ENCODE measurements at places on chromosomes 1 and 21. TPM values are rescaled to one million over a fixed set of nuclear protein-coding genes. Genes with fewer than 3 reads are reported as not detected.

The TSPAN2 gene
- total RNA-seq: 0.91 TPM

DNA sequence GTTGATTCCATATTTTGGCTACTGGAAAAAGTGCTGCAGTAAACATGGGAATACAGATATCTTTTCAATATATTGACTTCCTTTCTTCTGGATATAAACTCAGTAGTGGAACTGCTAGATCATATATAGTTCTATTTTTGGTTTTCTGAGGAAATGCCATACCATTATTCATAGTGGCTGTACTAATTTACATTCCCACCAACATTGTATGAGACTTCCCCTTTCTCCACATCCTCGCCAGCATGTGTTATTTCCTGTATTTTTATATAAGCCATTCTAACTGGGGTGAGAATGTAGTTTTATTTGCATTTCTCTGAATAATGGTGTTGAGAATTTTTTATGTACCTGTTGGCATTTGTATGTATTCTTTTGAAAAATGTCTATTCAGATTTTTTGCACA, 385.2 kb downstream of the NUF2 start:
- no peak overlapping the region for H3K27ac ChIP-seq
- H3K4me3 ChIP-seq: no peak overlapping the region
- no peaks in the 10 kb centered on the region for H3K27me3 ChIP-seq
- no peaks in the 10 kb centered on the region for H3K4me1 ChIP-seq
- no peak for DNase-seq

The CSF3R gene
- total RNA-seq: 0.41 TPM

The TNNT2 gene
- total RNA-seq: not detected

DNA sequence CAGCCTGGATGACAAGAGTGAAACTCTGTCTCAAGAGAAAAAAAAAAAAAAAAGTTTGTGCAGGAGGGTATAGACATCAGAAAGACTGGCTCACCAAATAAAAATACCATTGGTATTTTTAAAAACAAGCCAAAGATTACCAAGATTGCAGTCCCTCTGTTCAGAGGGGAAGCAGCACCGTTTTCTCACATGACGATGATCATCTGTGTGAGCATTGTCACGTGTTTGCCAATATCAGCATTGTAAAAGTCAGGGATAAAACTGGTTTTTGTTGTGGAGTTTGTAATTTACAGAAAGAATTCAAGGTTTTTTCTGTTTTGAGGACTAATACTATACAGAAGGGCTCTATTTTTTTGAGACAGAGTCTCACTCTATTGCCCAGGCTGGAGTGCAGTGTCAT, 26.5 kb downstream of the ZNF362 start:
- peaks cover 6% of the 10 kb centered on the region for H3K36me3 ChIP-seq
- no peaks in the 10 kb centered on the region for H3K27me3 ChIP-seq
- H3K4me3 ChIP-seq: no peak overlapping the region
- DNase-seq: no peak
- H3K27ac ChIP-seq: no peak overlapping the region

- no peaks in the 10 kb centered on the region for H3K27me3 ChIP-seq
- H3K36me3 ChIP-seq: peaks cover 36% of the 10 kb centered on the region
- no peak overlapping the region for H3K27ac ChIP-seq
- H3K4me1 ChIP-seq: peaks cover 10% of the 10 kb centered on the region
- DNase-seq: no peak
These were observed 9.9 kb downstream of the AMPD2 start for GRCh38 chr1:109629372-109630030.

DNA sequence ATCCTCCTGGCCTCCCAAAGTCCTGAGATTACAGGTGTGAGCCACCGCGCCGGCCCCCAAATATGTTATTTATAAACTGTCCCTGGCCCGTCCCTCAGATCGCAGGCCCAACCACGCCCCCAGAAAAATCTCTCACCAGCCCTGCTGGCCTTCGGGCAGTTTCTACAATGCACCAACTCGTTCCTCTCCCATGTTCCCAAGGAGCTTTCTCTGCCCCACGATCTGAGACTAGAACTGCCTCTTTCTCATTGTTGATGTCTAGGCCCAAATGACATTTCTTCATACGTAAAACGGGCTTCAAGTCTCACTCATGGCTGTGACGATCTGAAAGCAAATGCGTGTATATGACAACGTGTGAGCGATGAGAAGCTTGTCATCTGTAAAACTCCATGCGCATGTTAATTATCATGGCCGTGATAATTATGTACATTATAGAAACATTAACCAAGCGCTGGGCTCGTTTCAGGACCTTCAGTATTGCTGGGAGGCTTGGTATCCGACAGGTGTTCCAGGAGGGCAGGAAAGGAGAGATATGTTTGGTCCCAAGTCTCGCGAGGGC, 748 bp upstream of the NIPAL3 start:
- peaks cover 53% of the 10 kb centered on the region for H3K4me1 ChIP-seq
- peaks cover 18% of the 10 kb centered on the region for H3K36me3 ChIP-seq
- H3K4me3 ChIP-seq: peak overlapping the region; percentile 98
- DNase-seq: no peak
- H3K27me3 ChIP-seq: no peaks in the 10 kb centered on the region

GRCh38 chr1:229378586-229379367, 35.9 kb upstream of the CCSAP start:
- H3K4me1 ChIP-seq: no peaks in the 10 kb centered on the region
- DNase-seq: no peak
- H3K4me3 ChIP-seq: no peak overlapping the region

DNA sequence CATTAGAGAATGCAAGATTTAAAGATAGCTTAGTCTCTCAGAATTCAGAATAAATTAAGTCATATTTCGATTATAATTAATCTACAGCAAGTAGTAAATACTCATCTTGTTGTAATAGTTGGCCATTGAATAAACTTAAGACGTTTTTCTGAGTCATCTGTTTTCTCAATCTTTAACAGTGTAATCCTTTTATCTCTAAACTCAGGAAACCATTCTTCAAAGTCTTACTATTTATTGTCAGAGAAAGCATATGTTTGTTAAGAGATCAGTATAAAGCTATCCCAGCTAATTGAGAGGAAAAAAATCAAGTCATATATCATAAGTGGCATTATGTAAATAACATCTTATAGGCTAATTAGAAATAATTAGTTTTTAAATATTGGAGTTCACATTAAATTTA, 201.2 kb upstream of the ADAMTS5 start:
- no peak for DNase-seq
- no peak overlapping the region for H3K4me3 ChIP-seq
- no peaks in the 10 kb centered on the region for H3K27me3 ChIP-seq
- H3K27ac ChIP-seq: no peak overlapping the region

DNA sequence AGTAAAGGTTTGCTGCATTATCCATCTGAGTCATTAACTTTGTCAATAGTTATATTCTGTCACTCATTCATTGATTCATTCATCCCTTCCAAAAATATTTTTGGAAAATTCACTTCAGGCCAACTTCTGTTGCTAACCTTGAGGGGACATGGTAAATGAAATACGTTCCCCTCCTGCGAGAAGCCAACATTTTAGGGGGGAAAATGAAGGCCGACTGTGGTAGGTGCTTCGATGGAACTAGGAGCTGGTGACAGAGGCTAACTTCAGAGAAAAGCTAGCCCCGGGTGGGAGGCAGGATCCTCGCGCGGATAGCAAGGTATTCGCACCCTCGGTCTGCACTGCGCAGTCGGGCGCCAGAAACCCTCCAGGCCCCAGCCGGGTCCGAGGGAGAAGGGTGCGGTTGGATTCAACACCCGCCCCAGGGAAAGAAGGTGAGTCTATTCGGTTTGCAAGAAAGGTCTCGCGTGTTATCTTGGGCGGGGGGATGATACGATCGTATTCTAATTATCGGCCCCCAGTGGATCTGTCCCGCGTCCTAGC, 646 bp upstream of the RRP15 start:
- peaks cover 7% of the 10 kb centered on the region for H3K36me3 ChIP-seq
- peaks cover 32% of the 10 kb centered on the region for H3K4me1 ChIP-seq
- no peak for DNase-seq

DNA sequence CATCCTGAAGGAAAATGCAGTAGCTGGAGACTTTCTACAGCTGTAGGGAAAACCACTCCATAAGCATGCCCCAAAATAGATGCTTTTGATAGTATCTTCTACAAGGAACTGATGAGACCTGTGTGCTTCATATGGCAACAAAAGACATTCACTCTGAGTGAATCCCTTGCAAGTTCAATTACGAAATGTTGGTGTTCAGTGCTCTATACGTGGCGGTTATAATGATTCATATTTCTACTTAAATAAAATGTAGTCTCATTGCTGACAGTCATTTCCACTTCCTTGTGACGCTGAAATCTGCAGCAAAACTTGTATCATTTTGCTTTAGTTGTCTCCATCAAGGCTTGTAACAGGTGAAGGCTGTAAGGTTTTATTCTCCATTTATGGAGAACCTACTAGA, 20.6 kb downstream of the TOR1AIP2 start:
- H3K27me3 ChIP-seq: no peaks in the 10 kb centered on the region
- no peak for DNase-seq
- H3K36me3 ChIP-seq: peaks cover 11% of the 10 kb centered on the region
- no peak overlapping the region for H3K4me3 ChIP-seq
- H3K27ac ChIP-seq: no peak overlapping the region

The KCNE2 gene
- total RNA-seq: not detected

DNA sequence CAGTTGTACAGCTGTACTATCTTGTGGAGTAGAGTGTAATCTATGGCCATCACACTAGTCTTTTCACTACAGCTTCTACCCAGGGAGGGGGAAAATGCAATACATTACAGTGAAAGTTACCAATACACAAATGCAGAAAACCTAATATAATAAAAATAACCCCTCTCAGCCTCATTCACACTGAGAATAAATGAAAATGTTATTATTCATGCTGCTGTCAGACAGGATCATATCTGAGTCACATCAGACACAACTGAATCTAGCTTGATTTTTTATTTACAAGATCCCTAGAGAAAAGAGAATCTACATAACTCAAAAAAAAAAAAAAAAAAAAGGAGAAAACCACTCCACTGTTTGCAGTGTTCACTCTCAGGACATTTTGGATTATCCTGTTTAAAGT, 293.9 kb upstream of the ESRRG start:
- no peaks in the 10 kb centered on the region for H3K27me3 ChIP-seq
- no peak for DNase-seq
- no peaks in the 10 kb centered on the region for H3K36me3 ChIP-seq
- H3K4me3 ChIP-seq: no peak overlapping the region
- H3K27ac ChIP-seq: no peak overlapping the region
- H3K4me1 ChIP-seq: no peaks in the 10 kb centered on the region

DNA sequence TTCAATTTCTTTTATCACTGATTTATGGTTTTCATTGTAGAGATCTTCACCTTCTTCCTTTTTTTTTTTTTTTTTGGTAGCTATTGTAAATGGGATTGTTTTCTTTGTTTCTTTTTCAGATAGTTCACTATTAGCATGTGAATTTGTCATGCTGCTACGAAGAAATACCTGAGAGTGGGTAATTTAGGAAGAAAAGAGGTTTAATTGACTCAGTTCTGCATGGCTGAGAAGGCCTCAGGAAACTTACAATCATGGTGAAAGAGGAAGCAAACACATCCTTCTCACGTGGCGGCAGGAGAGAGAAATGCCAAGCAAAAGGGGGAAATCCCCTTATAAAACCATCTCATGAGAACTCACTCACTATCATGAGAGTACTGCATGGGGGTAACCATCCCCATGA, 66.4 kb downstream of the DAB1 start:
- DNase-seq: no peak
- no peak overlapping the region for H3K27ac ChIP-seq
- peaks cover 2% of the 10 kb centered on the region for H3K27me3 ChIP-seq
- H3K36me3 ChIP-seq: no peaks in the 10 kb centered on the region
- H3K4me3 ChIP-seq: no peak overlapping the region
- no peaks in the 10 kb centered on the region for H3K4me1 ChIP-seq

The H6PD gene
- total RNA-seq: 9.6 TPM

DNA sequence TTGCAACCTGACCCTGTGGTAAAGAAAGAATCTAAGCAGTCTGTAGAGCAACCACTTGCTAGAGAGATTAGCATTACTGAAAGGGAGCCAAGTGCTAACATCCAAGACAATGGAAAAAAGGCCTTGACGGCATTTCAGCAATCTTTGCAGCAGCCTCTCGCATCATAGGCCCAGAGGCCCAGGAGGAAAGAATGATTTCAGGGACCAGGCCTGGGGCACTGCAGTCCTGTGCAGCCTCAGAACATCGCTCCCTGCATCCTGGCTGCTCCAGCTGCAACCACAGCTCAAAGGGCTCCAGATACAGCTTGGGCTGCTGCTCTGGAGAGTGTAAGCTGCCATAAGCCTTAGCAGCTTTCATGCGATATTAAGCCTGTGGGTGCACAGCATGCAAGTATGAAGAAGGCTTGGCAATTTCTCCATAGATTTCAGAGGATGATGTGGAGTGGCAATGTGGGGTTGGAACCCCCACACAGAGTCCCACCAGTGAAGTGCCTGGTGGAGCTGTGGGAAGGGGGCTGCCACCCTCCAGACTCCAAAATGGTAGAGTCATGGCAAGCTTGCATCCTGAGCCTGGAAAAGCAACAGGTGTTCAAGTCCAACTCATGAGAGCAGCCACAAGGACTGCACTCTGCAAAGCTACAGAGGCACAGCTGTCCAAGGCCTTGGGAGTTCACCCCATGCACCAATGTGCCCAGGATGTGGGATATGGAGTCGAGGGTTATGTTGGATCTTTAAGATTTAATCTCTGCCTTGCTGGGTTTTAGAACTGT, 110.6 kb upstream of the HMGB4 start:
- no peak for DNase-seq
- no peaks in the 10 kb centered on the region for H3K36me3 ChIP-seq
- H3K4me1 ChIP-seq: no peaks in the 10 kb centered on the region
- H3K27ac ChIP-seq: no peak overlapping the region

- H3K36me3 ChIP-seq: no peaks in the 10 kb centered on the region
- no peak for DNase-seq
- no peak overlapping the region for H3K4me3 ChIP-seq
- peaks cover 6% of the 10 kb centered on the region for H3K4me1 ChIP-seq
- peaks cover 6% of the 10 kb centered on the region for H3K27me3 ChIP-seq
These were observed 14.0 kb downstream of the EFNA3 start for GRCh38 chr1:155092641-155093040.

- no peak for DNase-seq
- peaks cover 49% of the 10 kb centered on the region for H3K27me3 ChIP-seq
- H3K4me3 ChIP-seq: no peak overlapping the region
- H3K27ac ChIP-seq: no peak overlapping the region
These were observed 33.5 kb downstream of the RXRG start for GRCh38 chr1:165411396-165411795.
